ENCODE measurements at places on chromosomes 7 and 10.

DNA sequence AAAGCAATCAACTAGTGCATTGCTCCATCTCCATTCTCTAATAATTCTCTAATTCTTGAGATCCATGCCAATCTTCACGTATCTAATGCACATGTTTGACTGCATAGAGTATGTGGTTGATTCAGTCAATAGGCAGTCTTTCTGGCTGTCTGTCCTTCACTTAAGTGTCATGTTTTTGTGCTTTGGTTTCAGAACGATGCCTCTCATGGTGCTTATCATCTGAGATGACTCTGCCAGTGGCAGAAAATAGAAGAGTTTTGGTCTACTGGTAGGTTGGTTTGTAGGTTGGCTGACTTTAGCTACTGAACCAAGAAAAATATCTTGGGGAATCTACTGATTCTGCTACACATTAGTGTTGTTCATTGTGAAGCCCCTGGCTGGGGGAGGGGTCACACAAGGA lies 364.2 kb downstream of the SFMBT2 start:
- no peak for DNase-seq

DNA sequence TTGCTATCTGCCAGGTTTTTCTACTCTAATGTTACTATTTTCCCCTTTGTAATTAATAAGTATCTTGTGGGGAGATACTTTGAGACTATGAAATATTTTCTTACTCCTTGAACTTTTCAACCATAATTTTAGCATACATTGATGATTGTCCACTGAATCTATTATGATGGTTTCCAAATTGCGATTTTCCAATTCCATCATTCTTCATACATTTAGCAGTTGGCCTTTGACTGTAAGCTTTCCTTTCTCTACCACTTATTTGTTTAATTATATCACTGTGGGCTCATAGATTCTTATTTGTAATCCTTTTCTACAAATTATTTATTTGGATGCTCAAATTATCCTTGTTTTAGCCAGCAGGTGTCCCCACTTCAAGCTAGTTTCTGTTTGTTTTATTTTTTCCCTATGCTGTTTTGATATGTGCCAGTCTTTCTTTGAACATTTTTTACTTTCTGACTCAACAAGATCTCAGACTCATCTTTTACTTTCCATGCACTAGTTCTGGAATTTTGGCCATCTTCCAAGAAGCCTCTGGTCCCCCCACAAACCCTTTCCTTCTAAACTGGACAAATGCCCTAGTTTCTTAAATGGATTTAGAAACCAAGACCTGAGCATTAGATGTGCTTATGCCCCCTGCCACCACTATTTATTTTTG lies 11.4 kb upstream of the MRPS16 start:
- DNase-seq, result no peak

GRCh38 chr10:86535132-86535882 lies 13.7 kb upstream of the WAPL start:
- DNase-seq, result peak; percentile 68

DNA sequence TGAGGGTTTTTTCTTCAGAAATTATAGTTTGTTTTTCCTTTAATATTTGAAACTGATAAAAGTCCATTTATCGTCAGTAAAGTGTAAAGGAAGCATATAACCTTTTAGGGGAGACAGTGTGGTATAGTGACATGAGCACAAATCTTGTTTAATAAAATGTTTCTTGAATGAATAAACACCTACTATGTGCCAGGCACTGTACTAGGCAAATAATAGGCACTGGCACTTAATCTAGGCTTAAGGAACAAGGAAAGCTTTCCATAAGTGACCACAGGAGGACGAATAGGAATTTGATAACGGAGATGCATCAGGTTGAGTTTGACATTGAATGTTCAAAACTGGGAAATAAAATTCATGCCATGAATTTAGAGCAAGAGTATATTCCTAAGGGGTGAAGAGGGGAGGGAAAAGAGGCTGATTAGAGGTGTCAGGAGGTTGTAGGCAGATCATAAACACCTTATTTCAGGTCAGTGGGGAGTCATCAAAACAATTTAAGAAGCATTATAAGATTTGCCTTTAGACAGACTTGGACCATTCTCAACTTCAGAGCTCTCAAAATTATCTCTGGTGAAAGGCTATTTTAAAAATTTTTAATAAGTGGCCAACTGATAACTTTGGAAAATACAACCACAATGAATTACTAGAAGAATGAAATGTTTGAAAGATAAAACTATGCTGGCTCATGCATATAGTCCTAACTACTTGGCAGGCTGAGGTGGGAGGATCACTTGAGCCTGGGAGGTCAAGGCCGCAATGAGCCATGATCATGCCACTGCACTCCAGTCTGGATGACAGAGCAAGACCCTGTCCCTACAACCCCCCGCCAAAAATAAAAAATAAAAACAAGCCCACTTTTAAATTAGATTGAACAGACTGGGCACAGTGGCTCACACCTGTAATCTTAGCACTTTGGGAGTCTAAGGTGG lies 22.4 kb downstream of the RALA start:
- no peak for DNase-seq

GRCh38 chr7:155693826-155694225 lies 49.4 kb downstream of the RBM33 start:
- DNase-seq, result no peak

DNA sequence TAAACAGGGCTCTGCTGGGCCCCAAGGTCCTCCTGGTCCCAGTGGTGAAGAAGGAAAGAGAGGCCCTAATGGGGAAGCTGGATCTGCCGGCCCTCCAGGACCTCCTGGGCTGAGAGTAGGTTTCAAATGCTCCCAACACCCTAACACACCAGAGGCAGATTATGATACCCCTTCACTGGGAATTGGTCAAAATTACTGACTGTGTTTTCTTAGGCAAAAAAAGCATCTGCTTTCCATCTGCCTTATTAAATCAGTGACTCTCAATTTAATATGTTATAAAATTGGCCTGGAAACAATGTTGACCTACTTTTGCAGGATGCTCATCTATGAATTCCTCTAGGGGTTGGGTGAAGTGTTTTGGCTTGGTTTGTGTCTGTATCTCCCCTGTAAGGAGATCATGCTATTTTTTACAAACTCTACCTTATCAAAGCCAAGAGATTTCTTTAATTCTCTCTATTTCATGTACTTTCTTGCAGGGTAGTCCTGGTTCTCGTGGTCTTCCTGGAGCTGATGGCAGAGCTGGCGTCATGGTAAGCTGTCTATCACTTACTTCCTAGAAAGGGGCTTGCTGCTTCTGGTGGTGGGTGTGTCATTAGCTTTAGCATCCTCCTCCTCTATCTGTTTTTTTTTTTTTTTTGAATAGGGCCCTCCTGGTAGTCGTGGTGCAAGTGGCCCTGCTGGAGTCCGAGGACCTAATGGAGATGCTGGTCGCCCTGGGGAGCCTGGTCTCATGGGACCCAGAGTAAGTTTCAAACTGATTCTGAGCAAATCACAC lies 15.9 kb downstream of the COL1A2 start:
- no peak for DNase-seq

- no peak for DNase-seq
Observed at GRCh38 chr10:33195608-33196376, 138.7 kb downstream of the NRP1 start.

Measured in nephron progenitor cell (in vitro differentiated cells).